ENCODE measurements at places on chromosomes 12 and 14.

- DNase-seq, result no peak
These were observed 835.8 kb upstream of the FLRT2 start for GRCh38 chr14:84694161-84694560.

GRCh38 chr14:56423544-56423943 lies 156.1 kb upstream of the TMEM260 start:
- no peak for DNase-seq

- no peak for DNase-seq
These were observed 48.7 kb upstream of the TRAF3 start for GRCh38 chr14:102728501-102728900.

DNA sequence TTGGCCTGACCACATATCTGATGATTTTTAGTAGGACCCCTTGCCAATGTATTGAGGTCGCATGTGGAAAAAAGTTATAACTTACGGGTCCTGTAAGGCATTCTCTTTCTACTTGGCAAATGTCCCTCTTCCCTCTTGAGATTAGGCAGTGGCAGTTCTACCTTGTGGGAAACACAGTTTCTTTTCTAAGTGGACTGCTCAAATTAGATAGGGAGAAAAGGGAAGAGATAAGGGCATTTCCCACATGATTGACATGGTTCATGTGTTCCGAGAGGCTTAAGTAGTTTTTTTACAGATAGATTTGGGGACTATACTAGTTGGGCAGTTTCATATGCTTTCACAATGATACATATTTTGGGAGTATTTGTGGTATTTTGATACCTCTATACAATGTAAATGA lies 154.7 kb downstream of the FBXL14 start:
- DNase-seq, result no peak

GRCh38 chr12:93552427-93552826 lies 20.0 kb upstream of the SOCS2 start:
- no peak for DNase-seq

- no peak for DNase-seq
These were observed 44.9 kb downstream of the ADCK1 start for GRCh38 chr14:77844802-77845201.

GRCh38 chr12:62635649-62636048 lies 169.0 kb downstream of the MON2 start:
- DNase-seq, result no peak

- DNase-seq, result no peak
These were observed 23.6 kb upstream of the WNK1 start for GRCh38 chr12:728781-729180.

DNA sequence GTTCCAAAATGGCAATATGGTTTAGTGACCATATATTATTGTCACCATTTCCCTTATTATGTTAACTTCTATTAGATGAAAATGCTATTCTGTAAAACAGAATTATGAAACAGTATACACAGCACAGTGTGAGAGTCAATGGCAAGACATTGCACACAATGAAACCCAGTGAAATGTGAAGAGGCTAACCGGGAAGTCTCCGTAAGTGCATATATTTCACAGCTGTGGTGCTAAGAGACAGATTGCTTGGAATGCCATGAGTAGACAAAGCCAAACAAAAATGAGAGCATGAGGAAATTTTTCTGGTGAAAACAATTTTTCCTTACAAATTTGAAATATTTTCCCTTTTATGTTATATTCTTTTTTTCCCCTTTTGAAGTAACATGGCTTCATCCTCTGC lies 49.4 kb downstream of the DYRK2 start:
- DNase-seq, result no peak

GRCh38 chr12:128850400-128850799 lies 2.9 kb upstream of the GLT1D1 start:
- no peak for DNase-seq

DNA sequence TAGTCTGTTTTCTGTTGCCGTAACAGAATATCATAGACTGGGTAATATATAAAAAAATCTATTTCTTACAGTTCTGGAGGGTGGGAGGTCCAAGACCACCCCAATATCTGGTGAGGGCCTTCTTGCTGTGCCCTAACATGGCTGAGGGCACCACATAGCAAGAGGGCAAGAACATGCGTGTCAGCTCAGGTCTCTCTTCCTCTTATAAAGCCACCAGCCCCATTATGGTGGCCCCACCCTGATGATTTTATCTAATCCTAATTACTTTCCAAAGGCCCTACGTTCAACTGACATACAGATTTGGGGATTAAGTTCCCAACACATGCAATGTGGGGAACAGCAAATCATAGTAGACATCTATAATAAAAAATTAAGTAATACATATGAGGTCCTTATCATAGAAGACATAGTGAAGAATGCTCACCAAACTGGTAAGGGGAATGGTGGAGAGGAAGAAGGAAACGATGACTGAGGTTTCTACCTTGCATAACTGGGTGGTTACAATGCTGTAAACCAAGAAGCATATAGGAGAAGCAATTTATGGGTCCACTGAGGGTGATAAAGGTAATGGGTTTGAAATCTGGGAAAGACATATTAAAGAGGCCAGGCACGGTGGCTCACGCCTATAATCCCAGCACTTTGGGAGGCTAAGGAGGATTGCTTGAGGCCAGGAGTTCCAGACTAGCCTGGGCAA lies 27.0 kb downstream of the BTBD7 start:
- no peak for DNase-seq

GRCh38 chr12:48813465-48814261 lies 4.6 kb upstream of the CACNB3 start:
- DNase-seq, result peak; percentile 45

DNA sequence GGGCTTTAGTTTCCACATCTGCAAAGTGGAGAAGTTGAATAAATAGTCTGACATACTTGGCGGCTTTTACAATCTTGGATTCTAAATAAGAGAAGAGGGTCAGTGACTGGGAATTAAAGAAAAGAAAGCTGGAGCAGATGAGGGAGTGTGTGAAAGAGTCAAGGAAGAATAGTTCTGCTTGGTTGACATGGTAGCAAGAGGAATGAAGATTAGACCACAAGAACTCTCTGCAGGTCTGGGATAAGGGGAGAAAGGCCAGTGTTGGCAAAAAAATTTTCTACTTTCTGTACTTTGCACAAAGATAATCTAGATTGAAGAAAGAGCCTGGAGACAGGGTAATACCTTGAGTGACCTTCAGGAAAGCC lies 5.9 kb downstream of the ITGB7 start:
- no peak for DNase-seq

DNA sequence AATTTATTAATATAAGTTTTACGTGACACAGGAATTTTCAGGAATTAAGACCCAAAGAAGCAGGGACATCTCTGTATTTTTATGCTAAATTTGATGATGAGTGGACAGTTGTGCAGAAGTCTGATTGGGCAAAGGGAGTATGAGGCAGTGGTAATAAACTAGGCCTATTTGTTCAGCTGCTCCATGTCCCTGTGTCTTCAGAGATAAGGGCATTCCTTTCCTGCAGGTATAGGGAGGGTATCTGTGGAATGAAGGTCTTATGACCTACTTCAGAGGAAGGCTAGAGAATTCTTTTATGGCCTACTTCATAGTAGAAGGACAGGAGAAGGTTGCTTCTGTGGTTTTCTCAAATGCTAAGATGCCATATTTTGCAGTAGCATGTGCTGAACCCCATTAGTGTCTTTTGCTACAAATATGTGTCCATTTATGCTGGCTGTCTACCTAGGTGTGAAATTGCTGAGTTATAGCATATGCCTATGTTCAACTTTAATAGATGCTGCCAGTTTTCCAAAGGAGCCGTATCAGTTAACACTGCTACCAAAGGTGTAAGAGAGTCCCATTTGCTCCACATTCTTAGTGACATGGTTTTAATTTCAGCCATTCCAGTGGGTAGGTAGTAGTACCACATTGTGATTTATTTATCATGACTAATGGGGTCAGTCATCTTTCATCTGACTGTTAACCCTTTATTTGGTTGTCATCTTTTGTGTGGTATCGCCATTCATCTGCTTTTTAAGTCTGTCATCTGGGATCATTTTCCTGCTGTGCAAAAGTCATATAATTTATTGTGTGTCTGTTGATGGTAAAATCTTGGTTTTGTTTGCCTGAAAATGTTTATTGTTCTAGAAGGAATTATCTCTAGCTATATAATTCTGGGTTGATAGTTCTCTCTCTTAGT lies 410.7 kb upstream of the RGS6 start:
- DNase-seq, result no peak

GRCh38 chr12:45789025-45789424 lies 59.5 kb downstream of the ARID2 start:
- DNase-seq, result no peak

DNA sequence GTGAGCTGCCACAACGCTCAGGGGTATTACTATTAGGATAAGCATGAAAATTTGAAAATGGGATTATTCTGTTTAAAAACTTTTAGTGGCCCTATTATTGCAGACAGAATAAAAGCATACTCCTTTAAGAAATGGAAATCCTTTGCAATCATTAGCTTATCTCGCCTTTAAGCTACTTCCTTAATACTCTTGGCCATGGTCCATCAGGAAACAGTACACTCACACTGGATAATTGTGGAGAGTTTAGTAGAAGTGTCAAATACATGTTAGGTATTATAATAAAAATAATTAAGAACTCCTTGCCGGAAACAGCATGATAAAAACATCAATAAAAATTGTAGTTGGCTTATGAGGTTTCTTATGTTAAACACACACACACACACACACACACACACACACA lies 100.4 kb upstream of the PPFIA2 start:
- no peak for DNase-seq

DNA sequence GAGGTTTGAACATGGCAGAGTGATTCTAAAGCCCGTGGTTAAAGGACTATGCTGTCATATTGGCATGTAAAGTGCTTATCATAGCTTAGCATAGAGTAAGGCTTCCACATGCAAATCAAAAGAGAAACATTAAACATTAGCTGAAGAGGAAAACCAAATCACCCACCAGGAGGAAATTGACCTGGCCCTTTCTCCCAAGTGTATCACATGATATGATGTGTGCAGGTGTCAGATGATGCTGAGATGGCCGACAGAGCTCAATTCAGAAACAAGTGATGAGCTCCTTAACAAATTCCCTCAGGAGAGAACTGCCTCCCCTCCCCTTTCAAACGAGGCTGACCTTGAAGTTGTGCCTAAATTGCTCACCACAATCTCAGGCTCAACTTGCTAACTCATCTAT lies 217.1 kb upstream of the BTG1 start:
- DNase-seq, result no peak

All from renal cortex interstitium (tissue), 15 donors.